ENCODE measurements at places on chromosomes 6 and 20.
A peak's percentile ranks its signal among the peaks of the same experiment; 100 is the strongest.

- no peak for DNase-seq
These were observed 194.7 kb upstream of the RREB1 start for GRCh38 chr6:6912817-6913744.

DNA sequence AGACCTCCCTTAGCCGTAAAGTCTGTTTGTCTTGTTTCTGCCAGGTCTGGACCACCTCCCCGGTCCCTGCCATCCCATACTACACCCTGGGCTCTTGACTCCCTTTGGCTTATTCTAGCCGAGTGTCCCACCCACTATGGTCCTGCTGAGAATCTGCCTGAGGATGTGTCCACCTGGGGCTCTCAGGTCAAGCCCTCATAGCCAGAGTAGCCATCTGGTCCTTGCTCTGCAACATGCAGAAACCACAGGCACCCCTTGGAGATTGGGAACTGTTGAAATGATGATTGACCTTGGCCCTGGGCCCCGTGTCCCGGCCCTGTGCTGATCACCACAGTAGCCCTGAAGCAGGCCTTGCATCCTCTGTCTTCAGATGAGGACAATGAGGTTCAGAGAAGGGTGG lies 44.0 kb downstream of the VSTM2L start:
- DNase-seq, result no peak

GRCh38 chr6:126444659-126445273 lies 104.9 kb downstream of the CENPW start:
- no peak for DNase-seq

DNA sequence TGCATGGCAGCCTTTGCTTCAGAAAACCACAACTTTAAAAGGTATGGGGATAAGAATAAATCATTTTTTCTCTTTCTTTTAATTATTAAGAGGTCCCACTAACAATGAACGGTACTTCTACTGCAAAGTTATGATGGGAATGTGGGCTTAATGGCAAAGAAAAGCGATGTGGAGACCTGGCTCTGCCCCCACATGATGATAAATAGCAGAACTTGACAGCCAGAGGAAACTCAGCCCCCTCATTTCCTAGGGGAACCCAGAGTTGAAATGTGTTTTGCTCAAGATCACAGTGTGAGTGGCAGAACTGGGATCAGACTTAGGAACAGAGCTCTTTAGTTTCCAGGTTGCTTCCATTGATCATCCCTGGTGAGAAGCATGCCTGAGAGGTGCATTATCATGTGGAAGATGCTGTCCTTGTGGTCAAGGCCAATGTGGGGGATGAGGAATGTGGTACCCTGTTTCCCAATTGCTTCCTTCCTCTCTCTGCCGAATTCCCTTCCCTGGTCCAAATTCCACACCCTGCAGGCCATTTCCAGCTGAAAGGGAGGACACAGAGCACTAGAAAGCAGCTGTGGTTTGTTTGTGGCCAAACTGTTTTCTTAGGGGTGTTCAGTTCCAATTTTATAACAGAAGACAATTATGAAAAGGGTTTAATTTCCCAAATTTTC lies 66.0 kb downstream of the BACH2 start:
- DNase-seq, result no peak

GRCh38 chr20:18647777-18648176 lies 59.9 kb downstream of the DTD1 start:
- DNase-seq, result no peak

DNA sequence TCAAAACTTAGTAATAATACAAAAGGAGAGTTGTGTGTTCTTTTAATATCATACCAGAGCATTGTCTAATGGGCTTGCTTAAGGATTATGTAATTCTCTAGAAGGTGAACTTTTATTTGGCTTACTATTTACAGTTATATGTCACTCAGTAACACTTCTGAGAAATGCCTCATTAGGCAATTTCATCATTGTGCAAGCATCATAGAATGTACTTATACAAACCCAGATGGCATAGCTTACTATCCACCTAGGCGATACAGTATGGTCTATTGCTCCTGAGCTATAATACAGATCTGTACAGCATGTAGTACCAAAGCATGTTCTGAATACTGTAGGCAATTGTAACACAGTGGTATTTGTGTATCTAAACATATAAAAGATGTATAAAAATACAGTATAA lies 340.1 kb downstream of the PHF3 start:
- no peak for DNase-seq

DNA sequence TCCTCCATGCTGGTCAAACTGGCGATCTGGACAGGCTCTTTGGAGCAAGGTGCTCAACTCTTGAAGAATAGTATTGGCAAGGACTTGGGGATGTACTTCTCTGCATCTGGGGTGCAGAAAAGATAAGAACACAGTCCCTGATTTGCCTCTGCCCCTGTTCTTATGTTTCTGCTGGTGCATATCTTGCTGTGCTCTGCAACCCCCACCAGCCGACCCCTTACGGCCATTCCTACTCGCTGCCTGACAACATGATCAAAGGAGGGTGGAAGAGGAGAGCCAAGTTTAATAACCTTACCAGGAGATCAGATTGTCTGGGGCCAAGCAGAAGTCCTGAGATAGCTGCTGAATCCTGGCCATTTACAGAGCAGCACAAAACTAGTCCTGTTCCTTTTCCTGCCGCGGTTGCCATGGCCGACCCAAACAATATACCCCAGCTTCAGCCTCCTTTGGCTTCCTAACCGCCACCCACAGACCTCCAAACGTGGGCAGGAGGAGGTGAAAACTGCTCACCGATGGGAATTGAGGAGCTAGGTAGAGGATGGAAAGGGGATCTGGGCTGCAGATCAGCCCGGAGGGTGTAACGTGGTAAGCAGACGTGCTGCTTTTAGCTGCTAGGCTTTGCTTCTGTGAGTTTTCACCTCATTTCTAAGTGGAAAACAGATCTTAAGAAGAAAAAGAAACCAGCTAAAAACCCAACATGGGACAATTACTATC lies 60.9 kb downstream of the ATXN1 start:
- peak; percentile 13 for DNase-seq

DNA sequence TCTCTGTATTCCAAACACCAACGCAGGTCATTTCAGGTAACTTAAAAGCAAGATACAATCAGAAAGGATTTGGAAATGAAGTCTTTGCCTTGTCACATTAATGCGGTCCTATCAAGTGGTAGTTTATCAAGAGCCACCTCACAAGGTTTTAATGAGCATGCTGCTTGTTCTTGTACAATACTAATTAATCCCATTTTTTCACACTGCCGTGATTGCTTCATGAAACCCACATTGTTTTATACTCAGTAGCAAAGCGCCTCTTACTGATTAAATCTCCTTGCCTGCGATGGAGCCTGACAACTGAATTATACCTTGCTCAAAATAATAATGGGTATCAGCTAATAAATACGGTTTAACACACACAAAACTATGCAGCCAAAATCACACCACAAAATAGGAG lies 234.1 kb upstream of the TSHZ2 start:
- DNase-seq, result no peak

Measured in caudate nucleus (tissue), 63 donors.